ENCODE measurements at places on chromosomes 3 and 15. TPM values are rescaled to one million over a fixed set of nuclear protein-coding genes. Genes with fewer than 3 reads are reported as not detected.

GRCh38 chr3:67601919-67602608 lies 52.3 kb downstream of the SUCLG2 start:
- no peak for DNase-seq

GRCh38 chr15:78909160-78909695 lies 35.6 kb downstream of the CTSH start:
- DNase-seq, result no peak

DNA sequence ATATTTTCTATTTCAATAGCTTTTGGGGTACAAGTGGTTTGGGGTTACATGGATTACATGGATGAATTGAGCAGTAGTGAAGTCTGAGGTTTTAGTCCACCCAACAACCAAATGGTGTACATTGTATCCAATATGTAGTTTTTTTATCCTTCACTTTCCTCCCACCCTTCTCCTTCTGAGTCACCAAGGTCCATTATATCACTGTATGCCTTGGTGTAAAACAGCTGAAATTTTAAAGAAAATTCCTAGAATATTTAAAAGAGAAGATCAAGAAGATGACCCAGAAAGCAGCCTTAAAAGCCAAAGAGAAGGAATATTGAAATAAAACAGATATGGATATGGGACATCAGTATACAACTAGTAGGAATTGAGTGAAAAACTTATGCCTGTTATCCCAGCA lies 204.2 kb upstream of the COL8A1 start:
- no peak for DNase-seq

The AADACL2 gene
- total RNA-seq, result not detected

The GUCA1C gene
- not detected for total RNA-seq

The NOX5 gene
- total RNA-seq, result 0.05 TPM

- no peak for DNase-seq
Observed at GRCh38 chr3:193345431-193345830, 33.1 kb downstream of the ATP13A5 start.
